GM12892 (cell line): ENCODE measurements at places on chromosomes 13 and 19.

DNA sequence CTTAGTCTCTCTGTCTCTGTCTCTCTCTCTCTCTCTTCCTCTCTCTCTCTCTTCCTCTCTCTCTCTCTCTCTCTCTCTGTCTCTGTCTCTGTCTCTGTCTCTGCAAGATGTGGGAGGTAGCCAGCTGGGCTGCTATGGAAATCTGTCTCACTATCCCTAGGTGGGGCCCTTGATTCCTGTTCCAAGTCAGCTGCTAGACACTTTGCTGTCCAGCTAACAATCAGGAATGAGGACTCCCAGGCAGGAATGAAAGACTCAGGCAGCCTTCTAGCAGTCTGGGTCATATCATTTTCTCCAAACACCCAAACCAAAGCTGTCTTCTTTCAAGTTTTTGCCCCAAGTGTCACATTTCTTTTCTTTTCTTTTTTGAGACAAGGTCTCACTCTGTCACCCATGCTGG lies 23.2 kb downstream of the CATSPERD start:
- no peak for DNase-seq

GRCh38 chr19:22595918-22596341 lies 38.2 kb upstream of the ZNF492 start:
- no peak for DNase-seq

DNA sequence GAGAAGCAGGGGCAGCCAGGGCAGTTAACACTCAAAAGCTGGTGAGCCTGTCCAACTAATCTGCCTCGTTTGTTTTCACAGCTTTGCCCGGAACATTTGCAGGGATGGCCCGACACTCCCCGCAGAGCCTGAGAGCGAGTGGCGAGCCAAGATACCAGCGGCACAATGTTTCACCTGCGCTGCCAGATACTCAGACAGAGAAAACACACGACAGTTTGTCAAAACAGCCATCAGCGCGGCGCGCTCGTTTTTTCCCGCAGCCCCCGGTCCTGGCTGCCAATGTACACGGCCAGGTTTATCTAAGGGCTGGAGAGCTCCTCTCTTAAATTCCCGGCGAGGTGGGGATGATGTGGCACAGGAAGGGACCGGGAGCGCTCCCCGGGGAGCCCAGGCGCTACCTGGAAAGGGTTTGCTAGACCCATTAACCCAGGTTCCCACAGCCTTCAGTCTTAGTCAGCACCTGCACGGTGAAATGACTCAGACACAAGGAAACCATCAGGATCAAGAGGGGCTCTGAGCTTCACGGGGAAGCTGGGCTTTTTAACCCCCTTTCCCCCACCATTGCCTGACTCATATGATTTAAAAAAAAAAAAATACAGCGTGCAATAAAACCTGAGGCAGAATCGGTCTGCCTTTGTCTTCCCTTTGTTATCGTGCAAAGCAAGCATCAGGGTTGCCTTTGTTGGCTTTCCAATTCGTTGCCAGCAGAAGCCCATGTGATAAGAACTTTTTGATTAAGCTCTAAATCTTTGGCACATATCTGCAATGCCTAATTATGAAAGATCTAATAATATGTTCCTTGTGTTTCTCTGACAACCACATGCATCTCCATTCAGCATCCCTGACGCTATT lies 186.2 kb downstream of the EFNB2 start:
- DNase-seq = no peak

GRCh38 chr19:15680478-15681322 lies 7.8 kb downstream of the CYP4F12 start:
- no peak for DNase-seq

DNA sequence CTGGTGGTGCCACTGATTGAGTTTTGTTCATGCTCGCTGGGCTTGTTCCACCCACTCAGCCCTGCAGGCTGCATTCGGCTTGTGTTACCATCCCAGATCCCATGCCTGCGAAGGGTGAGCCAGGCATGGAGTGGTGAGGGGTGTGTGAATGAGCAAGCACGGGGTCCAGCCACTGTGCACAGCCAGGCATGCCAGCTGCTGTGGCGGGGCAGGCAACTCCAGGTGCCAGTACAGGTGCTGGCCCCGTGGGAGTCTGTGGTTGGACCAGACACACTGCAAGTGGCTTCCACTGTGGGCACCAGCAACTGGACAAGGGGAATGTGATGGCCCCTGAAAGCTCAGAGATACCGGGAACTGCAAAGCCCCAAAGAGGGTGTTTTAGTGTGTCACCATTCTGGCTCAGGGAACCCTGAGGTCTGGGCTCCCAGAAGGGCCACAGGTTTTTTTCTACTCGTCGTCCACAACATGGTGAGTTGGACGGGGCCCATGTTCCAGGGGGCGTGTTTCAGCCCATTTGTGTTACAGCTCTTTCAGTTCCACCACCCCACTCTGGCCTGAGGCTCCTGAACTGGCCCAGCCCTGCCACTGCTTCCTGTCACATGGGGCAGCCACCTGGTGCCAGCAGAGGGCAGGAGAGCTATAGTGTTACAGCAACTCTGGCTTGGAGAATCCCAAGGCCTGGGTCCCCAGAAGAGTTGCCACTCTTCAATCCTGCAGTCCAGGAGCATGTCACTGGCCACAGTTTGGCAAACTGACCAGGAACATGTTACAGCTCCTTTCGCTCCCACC lies 217.0 kb upstream of the OBI1 start:
- peak; percentile 19 for DNase-seq
